ENCODE measurements at places on chromosomes 2 and 18.

- no peak for DNase-seq
Measured at GRCh38 chr2:42725657-42726056, 38.3 kb downstream of the OXER1 start.

- DNase-seq = no peak
Measured at GRCh38 chr18:75208836-75209128, 157 bp downstream of the PTGR3 start.

DNA sequence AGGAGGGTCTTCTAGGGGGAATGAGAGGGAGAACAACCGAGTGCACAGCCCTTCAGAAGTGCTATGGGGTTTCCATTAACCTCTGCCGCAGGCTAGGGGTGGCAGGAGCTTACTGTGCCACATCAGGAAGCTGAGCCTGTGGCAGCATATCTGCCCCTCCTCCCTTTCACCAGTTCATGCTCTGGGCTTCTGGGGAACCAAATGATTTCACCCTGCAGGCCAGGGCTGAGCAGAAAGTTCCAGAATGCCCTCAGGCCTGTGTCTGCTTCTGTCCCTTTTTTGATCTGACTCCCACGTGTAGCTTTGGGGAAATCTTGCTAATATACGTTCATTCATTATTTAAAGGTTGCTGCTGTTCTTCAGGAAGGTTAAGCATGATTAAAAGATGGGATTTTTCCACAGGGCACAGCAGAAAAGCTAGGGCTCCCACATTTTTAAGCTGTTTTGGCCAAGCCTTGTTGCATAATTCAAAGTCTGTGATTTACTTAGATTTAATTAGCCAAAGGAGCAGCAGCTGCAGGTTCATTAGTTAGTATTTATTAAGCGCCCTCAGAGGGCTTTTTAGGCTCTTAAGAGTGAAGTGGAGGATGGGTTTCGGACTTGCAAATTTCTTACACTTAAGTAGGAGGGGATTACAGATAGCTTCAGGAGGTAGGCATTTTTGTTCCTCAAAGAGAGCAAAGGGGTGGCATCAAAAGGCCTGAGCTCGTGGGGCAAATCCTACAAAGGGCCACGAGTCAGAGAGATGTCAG lies 10.2 kb downstream of the TMEM247 start:
- no peak for DNase-seq

DNA sequence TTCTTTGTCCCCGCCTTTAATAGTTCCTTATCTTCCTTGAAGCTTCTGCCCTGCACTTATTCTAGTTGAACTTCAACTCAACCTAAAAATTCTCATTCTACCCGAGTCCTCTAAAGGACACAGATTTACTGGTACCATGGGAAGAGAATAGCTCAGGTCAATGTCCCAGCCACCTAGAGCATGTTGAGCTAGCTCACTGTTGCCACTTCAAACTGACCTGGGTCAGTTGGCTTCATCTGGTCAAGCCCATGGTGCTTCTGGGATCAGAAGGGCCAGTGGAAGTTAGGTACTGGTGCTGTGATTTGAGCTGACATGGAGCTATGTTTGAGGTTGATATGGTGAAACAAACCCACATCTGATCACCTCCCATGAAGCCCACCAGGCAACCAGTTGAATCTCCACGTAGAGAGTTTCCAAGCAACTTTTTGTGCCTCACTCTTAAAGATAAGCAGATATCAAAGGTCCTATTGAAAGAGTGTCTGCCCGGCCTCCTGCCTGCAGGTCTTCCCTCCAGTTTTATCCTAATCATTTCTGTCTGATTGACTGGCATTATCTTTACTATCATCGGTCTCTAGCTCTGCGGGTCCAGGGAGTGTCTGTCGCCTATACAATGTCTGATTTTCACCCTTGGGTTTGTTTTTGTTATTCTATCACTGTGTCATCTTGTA lies 17.2 kb downstream of the GREB1 start:
- no peak for DNase-seq

- no peak for DNase-seq
Measured at GRCh38 chr2:209638346-209638745, 133.3 kb upstream of the UNC80 start.

DNA sequence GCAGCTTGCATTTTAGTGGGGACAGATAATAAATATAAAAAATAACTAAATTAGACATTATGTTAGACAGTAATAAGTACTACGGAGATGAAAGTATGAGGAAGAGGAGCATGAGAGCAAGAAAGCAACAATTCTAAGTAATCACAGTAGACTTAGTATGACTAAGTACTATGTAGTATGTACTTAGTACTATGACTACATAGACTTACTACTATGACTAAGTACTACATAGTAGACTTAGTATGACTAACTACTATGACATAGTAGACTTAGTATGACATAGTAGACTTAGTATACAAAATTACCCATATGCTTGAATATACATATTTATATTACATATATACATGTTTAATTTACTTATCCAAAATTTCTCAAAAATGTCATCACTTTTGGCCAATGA lies 29.3 kb downstream of the CDH20 start:
- DNase-seq = no peak

DNA sequence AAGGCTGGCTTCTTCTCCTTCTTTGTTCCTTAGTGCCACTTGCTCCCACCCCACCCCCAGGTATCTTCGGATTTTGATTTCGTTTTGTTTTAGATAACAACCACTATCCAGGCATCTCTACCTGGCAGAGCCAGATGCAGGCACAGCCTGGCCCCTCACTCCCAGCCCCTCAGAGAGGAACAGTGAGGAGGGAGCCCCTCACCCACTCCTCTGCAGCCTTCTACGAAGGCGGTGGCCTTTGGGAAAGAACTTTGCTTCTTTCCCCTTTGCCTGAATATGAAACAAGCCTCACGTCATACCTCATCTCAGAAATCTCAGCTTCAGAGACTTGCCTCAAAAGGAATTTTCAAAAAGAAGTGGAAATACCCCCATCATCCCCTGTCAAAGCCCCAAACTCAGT lies 6.3 kb upstream of the CYP26B1 start:
- DNase-seq = no peak

DNA sequence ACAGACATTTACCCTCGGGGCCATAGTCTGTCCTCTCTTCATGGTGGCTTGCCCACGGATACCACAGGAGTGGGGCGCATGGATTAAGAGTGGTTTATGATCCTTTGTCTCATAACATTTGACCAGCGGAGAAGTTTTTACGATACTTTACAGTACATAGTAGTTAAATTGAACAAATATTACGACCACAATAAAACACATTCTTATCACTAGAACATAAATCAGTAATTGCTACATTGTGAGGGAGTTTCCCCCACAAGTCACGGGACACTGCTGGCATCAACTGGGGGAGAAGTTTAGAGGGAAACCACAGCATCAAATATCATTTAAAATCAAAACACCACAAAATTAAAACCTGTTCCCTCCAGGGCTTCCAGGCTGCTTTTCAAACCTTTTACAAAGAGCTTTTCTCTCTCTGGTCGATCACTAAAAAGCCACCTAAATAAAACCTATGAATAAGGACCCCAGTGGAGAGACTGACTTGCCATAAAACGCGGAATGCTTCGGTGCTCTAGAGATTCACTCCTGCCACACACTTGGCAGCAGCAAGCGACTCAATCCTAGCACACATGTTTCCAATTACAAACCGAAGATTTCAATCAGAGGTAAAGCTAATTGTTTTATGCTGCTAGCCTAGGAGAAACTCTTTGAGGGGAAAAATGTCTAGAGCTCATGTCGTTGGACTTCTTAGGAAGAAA lies 173.7 kb upstream of the HNRNPA3 start:
- no peak for DNase-seq

DNA sequence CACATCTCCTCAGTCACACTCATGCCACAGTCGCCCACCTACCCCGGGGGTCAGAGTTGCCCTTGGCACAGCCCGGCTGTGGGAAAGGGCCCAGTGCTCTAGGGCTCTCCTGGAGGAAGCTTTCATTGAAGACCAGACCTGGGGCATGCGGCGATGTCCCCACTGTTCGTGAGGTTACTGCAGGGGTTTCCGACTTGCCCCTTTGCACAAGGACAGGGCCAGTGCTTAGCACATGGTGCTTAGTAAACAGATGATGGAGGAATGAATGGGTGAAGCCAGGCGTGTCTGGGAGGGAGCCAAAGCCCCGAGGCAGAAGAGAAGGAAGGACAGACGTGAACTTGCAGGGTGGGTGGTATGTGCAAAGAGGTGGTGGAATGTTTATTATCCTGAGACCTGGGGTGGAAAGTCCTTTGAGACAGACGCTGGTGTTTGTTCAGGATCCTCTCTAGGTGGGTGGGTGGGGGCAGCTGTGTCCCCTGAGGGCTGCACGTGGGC lies 205.9 kb upstream of the ARL4C start:
- no peak for DNase-seq

GRCh38 chr2:177797808-177798207 lies 274.8 kb downstream of the PDE11A start:
- DNase-seq = no peak

DNA sequence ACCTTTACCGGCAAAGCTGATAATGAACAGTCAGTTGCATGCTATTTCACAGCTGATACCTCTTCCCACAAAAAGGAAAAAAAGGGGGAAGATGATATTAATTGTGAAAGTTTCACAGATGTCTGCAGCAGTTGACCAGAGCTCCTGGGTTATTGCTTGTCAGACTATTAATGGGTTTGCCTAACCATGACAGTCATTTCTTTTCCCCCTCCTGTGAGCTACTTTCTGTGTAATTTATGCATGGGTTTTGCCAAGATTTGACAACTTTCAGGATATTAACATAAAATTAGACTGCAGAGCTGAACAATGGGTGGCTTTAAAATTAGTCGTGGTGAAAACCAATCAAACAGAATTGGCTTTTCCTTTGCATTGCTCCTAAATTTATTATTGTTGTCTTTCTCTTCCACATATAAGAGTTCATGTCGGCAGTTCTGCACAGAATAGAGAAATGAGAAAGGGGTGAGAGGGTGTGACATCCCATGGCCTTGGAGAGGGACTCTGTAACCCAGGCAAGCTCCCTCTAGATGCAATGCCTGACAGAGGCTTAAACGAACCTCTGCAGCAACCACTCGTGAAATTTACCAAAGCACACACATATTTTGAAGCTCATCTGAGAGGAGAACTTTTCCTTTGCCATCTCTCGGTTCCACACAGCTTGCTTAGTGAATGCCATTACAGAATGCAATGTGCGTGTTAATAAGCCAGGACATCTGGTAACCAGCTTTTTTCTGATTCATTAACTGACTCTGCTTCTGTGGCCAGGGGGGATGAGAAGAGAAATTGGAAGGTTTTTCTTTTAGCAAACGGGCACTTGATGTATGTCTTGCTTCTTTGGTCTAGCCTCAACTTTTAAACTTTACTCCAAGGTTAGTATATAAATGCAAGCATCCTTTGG lies 82.2 kb upstream of the ITGA4 start:
- no peak for DNase-seq

GRCh38 chr2:240198226-240198625 lies 57.8 kb upstream of the OTOS start:
- DNase-seq = no peak

DNA sequence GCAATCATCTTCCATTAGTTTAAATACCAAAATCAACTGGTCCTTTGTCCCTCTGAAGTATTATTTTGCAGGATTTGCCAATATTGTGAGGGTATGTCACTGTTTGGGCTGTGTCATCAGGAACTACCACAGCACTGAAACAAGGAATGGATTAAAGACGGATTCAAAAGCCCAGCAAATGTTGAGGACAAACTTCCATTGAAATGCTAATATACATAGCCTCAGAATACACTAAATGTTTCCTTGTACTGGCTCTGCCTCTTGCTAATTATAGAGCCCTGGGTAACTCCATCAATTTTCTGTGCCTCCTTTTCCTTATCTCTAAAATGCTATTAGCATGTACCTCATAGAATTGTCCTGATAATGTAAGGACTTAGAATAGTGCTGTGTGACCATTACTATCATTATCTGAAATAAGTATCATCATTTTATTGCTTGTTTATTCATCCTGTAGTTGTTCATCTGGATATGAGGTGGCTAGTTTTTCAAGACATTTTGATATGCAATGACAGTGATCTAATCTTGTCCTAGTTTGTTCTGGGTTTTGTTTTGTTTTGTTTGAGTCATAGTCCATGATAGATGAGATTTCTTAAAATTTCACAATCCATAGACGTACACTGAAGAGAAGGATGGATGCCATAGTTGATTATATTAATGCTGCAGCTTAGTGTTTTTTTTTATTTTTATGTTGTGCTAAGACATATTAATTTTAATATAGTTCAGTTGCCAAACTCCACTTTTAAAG lies 333.4 kb upstream of the KCNH7 start:
- DNase-seq = no peak

GRCh38 chr18:34609986-34610648 lies 100.0 kb upstream of the DTNA start:
- DNase-seq = no peak

DNA sequence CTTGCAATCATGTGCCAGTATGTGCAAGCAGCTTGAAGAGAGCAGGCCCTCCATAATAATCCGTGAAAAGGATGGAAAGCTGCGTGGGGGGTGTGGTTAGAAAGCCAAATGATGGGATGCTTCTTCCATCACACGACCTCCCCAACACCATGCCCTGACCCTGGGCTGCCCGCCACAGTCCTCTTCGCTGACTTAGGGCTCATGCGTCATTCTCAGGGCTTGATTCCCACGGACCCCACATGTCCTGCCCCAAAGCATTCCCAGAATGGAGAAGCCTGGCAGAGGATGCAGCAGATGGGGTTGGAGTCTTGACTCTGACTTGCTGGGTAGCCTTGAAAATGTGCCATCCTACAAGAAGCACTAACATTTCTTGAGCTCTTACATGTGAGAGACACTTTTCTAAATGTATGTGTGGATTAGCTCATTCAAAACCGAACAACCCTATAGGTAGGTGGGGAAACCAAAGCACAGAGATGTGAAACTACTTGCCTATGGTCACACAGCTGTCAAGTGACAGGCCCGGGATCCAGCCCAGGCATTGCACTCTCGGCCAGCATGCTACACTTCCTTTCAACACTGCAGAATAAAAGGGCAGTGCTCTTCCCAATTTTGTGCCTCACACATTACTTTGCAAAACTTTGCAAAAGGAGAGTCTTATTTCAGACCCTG lies 3.7 kb downstream of the TNS1 start:
- no peak for DNase-seq

DNA sequence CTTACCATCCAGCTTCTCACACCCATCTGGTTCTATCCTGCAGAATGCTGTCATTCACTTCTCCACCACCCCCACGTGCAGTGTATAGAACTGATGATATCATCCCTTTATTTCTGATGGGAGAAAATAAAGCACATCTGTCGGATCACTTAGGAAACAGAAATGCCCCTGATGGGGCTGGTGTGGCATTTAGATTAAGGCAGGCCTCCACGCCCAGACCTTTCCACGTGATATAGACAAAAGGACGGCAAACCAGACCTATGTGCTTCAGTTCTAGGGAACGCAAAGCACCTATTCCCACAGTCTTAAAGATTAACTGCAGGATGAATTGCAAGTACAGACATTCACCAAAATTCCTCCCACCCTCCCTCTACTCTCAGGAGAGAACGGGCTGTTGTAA lies 27.6 kb upstream of the CABLES1 start:
- DNase-seq = no peak

- DNase-seq = no peak
Measured at GRCh38 chr2:9693196-9693491, 62.3 kb upstream of the YWHAQ start.

- DNase-seq = no peak
Measured at GRCh38 chr2:108403494-108403893, 25.7 kb downstream of the SULT1C4 start.

- no peak for DNase-seq
Measured at GRCh38 chr2:45567974-45568789, 42.9 kb downstream of the SRBD1 start.

All from NCI-H2081 (cell line).